ENCODE measurements at places on chromosomes 7 and 10.
A peak's percentile ranks its signal among the peaks of the same experiment; 100 is the strongest.

GRCh38 chr7:12291870-12292269 is 80.8 kb downstream of the TMEM106B start:
- DNase-seq: peak; percentile 7

GRCh38 chr7:153886506-153887441 is 165.4 kb upstream of the DPP6 start:
- DNase-seq: no peak

DNA sequence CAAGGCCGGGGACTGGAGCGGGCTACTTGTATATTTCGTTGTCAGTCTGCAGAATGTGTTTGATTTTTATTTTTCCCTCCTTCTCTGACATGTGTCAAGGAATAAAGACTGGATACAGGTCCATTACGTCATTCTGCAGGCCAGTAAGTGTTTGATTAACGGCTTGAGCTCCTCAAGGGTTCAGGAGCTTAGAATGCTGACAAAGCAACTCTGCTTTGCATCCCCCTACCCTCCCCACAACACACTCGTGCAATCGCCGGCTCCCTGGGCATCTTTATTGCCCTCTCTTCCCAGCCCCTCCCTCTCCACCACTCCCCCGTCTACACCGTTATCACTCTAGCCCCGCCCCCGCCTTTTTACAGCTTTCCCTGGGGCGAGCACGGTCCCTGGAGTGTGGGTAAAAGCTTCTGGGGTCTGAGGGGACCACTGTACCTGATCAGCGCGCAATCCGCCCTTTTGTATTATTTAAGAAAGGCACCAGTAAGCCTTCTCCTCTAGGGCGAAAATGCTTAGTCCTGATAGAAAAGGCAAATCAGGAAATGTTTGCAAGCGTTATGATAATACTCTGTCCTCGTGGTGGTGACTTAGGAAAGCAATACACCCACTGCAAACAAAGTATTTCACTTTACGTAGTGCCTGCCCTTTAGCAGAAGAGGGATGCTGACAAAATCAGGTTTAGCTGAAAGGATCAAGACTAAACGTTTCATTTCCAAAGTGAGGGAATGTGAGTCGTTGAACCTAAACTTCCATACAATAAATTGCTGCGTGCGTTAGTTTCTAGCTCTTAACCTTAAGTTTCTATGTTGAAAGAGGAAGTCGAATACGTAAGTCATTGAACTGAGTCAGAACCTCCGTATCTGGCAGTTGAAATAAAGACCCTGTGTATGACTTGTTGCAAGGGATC is 1.4 kb upstream of the CREB5 start:
- peak; percentile 73 for DNase-seq

- DNase-seq: no peak
Observed at GRCh38 chr7:95327356-95327755, 3.0 kb upstream of the PON1 start.

DNA sequence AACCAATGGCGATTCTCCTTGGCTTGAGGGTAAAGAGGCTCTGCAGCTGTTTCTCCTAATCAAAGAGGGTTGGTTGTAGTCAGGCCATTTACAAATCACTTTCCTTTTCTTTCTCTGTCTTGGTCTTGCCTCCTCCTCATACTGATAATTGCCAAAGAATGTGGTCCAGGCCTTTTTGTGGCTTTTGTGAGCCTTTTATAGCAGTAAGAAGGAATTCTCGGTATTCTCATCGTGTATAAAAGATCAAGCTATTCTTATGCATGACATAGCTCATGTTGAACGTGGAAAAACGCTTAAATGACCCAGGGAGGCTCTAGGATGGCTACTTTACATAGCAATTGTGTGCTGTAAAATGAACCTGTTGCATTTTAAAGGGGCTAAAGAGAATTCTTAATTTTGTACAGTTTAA is 62.6 kb downstream of the RBM20 start:
- no peak for DNase-seq

DNA sequence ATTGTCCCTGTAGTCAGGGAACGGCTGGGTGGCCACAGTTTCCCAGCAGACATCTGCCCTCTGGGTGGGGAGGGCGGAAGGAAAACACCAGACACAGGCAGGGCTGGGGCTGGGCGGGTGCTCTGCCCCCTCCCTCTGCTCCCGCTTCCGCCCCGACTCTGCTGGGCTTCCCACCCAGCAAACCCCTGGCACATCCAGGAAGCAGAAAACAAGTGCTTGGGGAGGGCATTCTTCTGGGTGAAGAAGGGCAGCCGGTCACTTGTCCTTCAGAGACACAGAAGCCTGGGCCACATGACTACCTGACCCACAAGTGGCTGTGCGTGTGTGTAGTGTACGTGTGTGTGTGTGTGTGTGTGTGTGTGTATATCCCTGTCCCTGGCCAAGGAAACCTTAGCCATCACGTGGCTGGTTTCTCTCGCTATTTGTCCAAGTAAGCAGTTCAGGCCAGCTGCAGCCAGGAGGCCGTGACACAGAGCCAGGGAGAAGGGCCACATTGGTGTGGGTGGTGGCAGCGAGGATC is 77.9 kb downstream of the ZMIZ1 start:
- peak; percentile 69 for DNase-seq

DNA sequence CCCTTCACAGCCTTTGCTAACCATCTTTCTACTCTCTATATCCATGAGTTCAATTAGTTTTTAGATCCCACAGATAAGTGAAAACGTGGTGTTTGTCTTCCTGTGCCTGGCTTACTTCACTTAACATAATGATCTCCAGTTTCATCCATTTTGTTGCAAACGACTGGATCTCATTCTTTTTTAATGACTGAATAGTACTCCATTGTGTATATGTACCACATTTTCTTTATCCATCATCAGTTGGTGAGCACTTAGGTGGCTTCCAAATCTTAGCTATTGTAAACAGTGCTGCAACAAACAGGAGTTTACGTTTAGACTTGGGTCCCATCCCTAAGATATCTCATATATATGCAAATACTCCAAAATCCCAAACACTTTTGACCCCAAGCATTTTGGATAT is 9.1 kb downstream of the CDC123 start:
- DNase-seq: no peak

DNA sequence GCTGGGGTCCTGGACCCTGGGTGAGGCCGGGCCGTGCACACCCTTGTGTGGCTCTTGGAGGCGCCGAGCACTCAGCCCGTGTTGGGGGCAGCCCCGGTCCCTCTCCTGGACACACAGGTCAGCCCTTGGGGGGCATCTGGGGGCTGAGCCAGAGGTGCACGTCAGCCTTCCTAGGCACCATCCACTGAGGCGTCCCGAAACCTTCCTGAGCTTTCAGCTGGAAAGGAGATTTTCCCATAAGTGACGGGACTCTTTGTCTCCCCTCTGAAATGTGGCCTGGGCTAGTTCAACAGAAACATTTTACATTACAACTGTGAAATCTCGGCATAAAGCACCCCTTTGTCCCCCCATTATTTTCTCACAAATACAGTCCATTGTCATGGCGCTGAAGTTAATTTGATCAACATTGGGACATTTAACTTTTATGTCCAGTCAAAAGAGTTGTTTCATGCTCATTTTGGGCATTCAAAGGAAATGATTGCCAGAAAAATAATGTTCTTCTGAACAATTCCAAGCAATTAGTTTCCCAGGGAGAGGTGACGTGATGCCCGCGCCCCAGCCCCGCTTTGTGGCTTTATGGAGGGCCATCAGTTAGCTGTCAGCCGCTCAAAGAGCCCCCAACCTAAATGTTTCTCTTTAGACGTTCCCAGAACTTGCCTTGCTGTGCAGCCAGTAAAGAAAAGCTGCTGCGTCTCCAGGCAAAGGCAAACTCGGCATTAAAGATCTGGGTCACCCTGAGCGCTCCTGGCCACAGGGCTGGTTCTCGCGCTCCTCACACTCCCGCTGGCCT is 70.8 kb downstream of the NKX6-2 start:
- no peak for DNase-seq

- no peak for DNase-seq
Observed at GRCh38 chr10:71087622-71088021, 124.7 kb upstream of the UNC5B start.

DNA sequence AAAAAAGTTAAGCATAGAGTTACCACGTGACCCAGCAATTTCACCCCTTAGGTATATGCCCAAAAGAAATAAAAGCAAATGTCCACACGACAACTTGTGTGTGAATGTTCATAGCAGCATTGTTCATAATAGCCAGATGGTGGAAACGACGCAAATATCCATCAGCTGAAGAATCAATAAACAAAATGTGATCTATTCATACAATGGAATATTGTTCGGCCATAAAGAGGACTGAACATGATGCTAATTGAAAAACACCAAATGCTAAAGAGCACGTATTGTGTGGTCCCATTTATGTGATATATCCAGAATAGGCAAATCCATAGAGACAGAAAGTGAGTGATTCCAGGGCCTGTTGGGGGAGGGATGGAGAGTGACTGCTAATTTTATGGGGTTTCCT is 18.3 kb upstream of the USP6NL start:
- no peak for DNase-seq

DNA sequence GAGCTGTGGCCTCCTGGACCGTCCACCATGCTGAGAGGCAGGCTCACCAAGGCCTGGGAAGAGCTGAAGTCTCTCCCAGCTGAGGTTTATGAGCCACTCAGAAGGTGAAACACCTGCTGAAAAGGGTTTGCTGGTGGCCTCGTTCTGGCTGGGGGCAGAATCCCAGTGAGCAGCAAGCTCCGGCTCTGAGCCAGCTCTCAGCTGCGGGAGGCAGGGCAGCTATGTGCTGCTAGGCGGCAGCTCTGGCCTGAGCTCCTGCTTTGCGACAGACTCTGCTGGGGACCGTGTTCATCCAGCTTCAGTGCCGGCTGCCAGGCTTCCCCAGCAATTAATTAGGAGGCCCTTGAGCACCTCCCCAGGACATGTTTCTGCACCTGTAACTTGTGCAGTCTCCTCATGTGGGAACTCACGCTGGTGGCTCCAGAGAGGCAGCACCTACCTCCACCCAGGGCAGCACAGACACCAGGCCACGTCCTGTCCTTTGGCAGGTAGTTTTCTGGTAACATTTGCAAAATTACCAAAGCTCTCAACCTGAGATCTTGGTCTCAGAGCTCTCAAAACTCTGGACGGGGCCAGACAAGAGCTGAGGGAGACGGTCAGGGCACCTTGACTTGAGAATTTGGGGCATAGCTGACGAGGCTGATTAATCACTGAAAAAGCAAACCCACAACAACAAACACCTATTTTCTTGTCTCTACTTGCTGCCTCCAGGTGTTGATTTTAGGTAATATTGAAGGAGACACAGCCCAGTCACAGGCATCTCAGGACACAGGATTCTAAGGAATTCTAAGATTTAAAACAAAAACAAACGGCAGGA is 185.0 kb downstream of the TCERG1L start:
- no peak for DNase-seq

- no peak for DNase-seq
Observed at GRCh38 chr7:94297397-94297838, 97.3 kb upstream of the COL1A2 start.

DNA sequence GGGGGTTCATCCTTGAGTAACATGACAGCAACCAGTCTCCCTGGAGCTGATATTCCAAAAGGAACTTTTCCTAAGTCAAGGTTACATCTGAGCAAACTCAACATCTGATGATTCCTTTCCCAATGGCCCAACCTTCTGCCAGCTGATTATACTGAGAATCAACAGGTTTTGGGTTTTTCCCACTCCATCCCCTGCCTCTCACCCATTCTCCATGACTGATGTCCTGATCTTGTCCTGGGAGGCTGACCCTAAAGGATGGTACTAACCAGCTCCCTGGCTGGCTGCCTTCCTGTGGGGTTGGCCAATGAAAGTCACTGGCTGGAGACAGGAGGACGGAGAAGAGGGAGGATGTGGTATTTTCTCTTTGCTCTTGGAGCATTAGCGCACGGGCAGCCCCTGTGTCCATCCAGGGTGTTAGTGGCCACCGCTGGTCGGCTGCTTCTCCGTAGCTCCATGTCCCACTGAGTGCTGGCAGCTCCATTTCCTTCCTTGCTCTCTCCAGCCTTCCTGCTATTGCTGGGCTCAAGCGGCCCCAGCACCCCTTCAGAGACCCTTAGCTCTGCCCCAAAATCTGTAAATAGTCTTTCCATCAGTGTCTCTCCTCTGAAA is 306.2 kb upstream of the PITRM1 start:
- DNase-seq: no peak

DNA sequence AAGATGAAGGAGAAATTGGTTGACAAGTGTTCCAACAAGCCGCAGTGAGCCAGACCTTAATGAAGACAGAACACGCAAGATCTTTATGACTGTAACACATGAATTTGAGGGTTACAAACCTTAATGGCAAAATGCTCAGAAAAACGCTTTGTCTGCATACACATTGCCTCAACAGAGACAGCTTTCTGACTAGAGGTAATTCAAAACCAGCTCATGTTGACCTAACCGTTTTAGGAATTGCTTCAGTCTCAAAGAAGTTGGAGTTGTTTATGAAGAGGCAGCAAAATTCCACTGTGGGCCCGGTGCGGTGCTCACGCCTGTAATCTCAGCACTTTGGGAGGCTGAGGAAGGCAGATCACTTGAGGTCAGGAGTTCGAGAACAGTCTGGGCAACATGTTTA is 2.2 kb upstream of the GTF2I start:
- DNase-seq: no peak

- no peak for DNase-seq
Observed at GRCh38 chr10:132839061-132839460, 53.1 kb upstream of the NKX6-2 start.

DNA sequence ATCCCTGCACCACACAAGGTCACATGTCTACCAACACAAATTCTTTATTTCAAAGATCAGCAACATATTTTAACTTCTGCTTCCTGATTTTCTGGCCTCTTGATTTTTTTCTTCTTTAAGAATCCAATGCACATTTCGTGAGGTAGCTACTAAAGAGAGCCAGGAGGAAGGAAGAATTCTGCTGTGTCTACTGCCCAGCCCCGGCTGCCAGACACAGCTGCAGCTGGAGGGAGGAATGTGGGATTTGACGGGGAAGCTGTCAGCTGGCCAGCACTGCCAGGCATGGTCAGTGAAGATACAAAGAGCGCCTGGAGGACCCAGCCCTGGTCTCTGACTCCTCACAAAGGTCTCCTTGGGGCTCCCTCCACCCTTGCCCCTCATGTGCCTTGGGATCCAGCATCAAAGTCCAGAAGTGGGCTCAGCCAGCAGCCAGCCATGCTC is 6.9 kb upstream of the AOC1 start:
- DNase-seq: peak; percentile 62

DNA sequence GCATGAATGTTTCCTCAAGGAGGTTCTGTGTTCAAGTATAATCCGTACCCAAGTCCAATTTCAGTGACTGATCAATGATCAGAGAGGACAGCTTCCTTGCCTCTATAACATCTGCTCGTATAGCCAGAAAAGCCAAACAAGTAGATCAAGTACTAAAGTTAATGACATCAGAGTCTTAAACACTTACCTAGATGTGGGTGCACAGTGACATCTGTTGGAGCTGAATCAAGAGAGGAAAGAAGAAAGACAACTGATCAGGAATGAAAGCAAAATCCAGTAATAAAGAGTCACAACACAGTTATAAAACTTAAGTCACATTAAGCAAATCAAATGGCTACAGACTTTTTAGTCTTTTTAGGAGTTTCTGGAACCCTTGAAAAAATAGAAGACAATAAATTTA is 236.5 kb downstream of the RELN start:
- no peak for DNase-seq

GRCh38 chr7:32393861-32394260 is 96.3 kb downstream of the LSM5 start:
- no peak for DNase-seq

DNA sequence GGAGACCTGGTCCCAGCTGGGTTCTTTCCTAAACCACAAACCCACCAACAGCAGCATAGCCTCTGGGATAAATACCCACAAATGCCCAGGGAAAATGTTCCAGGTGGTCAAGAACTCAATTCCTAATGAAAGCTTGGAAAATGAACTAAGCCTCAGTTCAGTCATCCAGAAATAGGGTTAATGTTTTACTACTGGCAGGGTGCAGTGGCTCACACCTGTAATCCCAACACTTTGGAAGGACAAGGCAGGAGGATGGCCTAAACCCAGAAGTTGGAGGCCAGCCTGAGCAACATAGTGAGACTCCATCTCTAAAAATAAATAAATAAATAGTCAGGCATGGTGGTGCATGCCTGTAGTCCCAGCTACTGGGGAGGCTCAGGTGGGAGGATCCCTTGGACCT is 82.2 kb downstream of the SVOPL start:
- no peak for DNase-seq
